Left lung (tissue), 14 donors: ENCODE measurements at places on chromosomes 6 and 20. TPM values are rescaled to one million over a fixed set of nuclear protein-coding genes. Genes with fewer than 3 reads are reported as not detected.

The MPC1 gene
- polyA plus RNA-seq, result 44.0 TPM

The KCNK16 gene
- polyA plus RNA-seq, result 0.30 TPM

The TPX2 gene
- 35.4 TPM for polyA plus RNA-seq

The SLC17A2 gene
- polyA plus RNA-seq, result not detected

The RAB44 gene
- 0.15 TPM for polyA plus RNA-seq

The RSPH4A gene
- polyA plus RNA-seq, result 7.5 TPM

The WFDC5 gene
- polyA plus RNA-seq, result not detected

The HLA-DOA gene
- polyA plus RNA-seq, result 2.8 TPM

The RHAG gene
- 1.9 TPM for polyA plus RNA-seq

The SLC22A7 gene
- polyA plus RNA-seq, result 0.27 TPM

- no peak for DNase-seq
These were observed 7.7 kb downstream of the CDH4 start for GRCh38 chr20:61259741-61260140.

GRCh38 chr6:4858194-4859015, 82.2 kb downstream of the CDYL start:
- no peak for DNase-seq

DNA sequence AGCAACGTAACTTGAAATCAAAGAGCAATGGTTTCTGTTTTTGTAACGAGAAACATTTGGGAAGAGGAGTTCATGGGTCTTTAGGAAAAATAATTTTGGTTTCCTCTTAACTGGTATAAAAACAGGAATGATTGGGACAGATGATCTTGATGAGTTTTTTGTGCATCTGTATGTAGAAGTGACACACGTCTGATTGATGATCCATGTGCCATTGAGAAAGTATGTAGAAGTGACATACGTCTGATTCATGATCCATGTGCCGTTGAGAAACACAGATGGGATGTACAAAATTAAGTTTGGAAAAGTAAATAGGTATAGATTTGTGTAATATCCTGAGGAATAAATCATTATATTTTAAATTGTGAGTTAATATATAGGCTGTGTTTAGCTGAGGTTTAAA, 2.1 kb downstream of the KIAA1586 start:
- no peak for DNase-seq

- DNase-seq, result no peak
These were observed 97.9 kb upstream of the MTHFD1L start for GRCh38 chr6:150767571-150768018.

DNA sequence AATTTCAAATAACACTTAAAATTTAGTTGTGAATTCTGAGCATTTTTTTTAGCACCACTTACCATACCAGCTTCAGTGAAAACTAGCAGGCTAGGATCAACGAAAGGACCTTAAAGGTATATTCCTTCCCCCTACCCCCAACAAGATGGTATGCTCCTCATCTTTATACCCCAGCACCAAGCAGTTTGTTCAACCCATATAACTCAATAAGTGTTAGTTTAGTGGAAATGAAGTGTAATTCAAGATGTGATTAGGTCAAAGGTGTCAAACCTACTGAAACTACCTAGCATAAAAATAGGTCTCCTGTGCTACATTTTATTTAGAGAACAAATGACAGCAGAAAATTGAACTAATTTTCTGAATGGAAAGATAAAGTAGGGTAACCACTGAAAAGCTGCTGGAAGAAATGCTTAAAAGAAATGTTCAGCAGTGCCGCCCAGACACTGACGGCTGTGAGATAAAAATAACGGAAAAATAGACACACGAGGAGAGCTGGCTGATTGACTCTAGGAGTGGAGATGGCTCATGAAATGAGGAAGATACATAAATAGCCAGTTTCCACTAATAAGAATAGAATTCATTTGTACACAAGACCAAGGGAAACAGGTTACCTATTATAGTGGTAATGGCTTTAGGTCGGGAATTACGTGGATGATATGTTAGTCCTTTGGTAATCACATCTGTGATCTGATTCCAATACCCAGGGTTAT, 94.8 kb downstream of the IPCEF1 start:
- no peak for DNase-seq

DNA sequence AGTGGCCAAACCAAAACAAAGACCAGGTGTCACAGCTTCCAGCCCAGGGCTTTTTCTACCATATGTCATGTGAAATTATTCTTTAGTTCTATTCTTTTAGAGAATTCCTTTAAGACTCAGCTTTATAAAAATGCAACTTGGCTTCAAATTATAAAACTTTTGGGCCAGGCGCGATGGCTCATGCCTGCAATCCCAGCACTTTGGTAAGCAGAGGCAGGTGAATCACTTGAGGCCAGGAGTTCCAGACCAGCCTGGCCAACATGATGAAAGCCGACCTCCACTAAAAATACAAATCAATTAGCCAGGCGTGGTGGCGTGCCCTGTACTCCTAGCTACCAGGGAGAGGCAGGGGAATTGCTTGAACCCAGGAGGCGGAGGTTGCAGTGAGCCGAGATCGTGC, 210.3 kb upstream of the ARG1 start:
- no peak for DNase-seq

GRCh38 chr6:157555455-157556143, 174.6 kb downstream of the ZDHHC14 start:
- no peak for DNase-seq

DNA sequence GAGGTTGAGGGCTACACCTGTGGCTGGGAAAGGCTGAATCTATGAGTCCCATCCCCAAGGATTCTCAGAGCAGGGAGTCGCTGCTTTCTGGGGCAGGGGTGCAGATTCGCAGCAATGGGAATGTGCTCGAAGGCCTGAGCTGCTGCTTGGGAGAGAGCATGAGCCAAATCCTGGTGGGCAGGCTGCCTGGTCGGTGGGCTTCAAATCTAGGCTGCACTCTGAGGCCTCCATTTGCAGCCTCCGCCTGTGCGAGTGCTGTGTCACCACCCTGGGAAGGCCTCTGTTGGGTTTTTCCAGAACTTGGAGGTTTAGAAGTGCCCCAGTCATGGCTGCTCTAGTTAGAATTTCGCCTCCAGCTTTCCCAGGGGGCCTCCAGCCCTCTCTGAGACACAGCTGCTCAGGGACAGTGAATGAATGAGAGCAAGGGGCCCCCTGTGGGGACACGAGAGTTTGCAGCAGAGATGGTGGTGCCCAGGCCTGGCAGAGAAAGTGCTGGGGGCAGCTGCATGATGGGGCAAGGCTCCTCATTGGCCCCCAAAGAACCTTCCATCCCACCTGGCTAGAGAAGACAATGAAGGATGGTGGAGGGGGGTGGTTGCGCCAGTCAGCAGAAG, 31.1 kb upstream of the RNF24 start:
- no peak for DNase-seq

- no peak for DNase-seq
These were observed 61.6 kb downstream of the PLCB4 start for GRCh38 chr20:9130521-9130920.

- no peak for DNase-seq
These were observed 135.4 kb downstream of the ZMYND8 start for GRCh38 chr20:47221036-47221625.

DNA sequence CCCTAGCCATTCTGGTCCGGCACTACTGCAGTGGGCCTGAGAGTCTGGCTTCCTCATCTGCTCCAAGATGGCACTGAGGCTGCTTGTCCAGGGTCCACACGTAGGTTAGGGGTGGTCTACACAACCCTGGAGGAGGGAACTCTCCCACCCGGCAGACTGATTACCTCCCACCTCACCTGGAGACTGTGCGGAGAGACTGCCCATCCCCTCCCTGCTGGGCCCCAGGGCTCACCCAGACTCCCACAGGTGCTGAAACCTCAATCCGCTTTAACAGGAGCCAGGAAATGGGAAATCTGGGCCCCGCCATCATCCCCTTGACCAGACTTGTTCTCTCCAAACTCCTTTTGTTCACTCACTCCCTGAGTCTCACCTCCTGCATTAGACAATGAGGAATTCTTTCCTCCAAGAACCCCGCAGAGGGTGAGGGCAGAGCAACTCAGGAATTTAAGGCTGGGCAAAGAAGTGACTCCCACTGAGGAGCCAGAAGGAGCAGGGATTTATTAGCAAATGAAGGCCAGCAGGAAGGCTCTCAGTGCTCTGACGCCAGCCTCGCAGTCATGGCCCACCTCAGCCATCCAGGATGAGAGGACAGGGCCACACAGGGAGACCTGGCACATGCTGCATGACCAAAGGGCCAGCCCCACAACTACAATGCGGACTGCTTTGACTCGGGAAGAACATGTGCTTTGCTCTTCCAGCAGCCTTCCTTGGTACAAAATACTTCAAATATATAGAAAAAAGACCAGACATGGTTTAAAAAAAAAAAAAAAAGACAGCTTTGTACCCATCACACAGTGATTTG, 53.0 kb downstream of the CDK5RAP1 start:
- DNase-seq, result no peak

GRCh38 chr6:139156102-139156501, 21.2 kb downstream of the HECA start:
- no peak for DNase-seq

DNA sequence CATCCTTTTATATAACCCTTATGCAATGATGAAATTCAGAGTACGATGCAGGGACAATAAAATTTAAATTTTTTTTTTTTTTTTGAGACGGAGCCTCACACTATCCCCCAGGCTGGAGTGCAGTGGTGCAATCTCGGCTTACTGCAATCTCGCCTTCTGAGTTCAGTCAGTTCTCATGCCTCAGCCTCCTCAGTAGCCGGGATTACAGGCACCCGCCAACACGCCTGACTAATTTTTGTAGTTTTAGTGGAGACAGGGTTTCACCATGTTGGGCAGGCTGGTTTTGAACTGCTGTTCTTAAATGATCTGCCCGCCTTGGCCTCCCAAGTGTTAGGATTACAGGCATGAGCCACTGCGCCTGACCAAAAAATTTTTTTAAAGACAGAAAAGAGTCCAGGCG, 15.2 kb downstream of the MTO1 start:
- DNase-seq, result no peak
